Stimulated activated CD8-positive, alpha-beta memory T cell treated with anti-CD3 and anti-CD28 coated beads, Interleukin-4, amount 100 ng/mL, for 4 hours (primary cell): ENCODE measurements at places on chromosomes 16 and 17.
A peak's percentile ranks its signal among the peaks of the same experiment; 100 is the strongest.

DNA sequence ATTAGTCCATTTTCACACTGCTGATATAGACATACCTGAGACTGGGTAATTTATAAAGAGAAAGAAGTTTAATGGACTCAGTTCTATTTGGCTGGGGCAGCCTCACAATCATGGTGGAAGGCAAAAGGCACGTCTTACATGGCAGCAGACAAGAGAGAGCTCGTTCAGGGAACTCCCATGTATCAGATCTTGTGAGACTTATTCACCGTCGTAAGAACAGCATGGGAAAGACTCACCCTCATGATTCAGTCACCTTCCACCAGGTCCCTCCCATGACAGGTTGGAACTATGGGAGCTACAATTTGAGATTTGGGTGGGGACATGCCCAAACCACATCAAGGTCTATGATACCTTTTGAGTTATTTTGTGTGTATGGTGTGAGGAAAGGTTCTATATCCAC is 66.9 kb downstream of the METRNL start:
- DNase-seq, result no peak

DNA sequence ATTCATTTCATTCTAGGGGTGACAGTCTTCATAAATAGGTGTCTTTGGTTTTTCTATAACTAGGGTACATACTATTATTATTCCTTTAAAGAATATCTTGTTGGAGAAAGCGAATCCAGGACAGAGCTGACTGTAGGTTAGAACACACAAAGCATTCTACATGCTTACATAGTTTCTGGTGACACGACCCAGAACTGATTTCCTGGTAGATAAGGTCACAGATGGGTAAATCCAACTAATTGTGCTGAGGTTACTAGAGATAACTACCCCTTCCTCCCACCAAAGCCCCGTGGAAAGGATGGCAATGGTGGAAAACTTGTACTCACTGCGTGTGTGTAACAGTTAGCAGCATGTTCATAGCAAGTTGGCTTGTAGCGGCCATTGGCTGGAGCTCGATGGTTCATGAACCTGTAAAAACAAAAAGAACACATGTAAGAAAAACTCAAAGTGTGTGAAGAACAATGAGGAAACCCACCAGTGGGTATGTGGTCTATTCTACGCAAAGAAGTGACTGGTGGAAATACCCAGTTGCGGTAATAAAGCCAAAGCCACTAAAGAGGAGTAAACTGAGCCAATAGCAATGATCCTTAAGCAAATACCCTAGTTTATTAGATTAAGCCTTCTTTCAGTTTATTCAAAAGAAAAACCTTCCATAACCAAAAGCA is 7.7 kb downstream of the MMD start:
- no peak for DNase-seq

DNA sequence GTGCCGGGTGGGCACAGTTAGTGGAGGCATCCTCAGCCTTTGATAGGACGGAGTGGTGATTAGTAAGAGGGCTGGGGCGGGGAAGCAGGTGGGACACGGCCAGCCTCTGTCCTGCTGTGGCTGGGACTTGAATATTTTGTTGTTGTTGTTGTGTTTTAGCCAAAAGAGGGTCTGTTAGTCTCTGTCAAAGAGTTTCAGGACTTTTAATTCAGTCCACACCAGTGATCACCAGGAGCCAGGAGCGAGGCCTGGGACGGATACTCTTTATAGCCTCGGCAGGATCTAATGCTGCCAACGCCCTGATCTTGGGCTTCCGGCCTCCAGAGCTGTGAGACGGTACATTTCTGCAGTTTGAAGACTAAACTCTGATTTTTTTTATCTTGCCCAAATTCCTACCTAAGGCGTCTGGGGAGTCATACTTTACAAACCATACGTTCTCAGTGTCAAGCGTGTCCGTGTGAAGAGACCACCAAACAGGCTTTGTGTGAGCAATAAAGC is 2.9 kb upstream of the RNF213 start:
- DNase-seq, result no peak

- DNase-seq, result no peak
These were observed 17.2 kb downstream of the RARA start for GRCh38 chr17:40326014-40326831.

- DNase-seq, result no peak
These were observed 28.4 kb downstream of the DNAH2 start for GRCh38 chr17:7745748-7746470.

DNA sequence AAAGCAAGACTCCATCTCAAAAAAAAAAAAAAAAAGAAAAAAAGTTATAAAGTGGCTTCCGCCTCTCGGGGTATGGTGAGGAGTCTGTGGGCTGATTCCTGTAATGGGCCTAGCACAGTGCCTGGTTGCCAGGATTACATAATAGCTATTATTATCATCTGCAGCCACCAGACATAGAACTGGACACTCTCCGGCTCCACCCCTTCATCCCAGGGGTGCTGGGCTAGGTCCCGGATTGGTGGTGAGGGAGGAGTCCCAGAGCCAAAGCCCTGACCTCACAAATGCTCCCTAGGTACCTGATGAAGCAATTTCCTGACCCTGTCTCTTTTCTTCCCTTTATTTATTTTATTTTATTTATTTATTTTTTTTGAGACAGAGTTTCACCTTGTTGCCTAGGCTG is 11.6 kb upstream of the ADGRG1 start:
- DNase-seq, result no peak

DNA sequence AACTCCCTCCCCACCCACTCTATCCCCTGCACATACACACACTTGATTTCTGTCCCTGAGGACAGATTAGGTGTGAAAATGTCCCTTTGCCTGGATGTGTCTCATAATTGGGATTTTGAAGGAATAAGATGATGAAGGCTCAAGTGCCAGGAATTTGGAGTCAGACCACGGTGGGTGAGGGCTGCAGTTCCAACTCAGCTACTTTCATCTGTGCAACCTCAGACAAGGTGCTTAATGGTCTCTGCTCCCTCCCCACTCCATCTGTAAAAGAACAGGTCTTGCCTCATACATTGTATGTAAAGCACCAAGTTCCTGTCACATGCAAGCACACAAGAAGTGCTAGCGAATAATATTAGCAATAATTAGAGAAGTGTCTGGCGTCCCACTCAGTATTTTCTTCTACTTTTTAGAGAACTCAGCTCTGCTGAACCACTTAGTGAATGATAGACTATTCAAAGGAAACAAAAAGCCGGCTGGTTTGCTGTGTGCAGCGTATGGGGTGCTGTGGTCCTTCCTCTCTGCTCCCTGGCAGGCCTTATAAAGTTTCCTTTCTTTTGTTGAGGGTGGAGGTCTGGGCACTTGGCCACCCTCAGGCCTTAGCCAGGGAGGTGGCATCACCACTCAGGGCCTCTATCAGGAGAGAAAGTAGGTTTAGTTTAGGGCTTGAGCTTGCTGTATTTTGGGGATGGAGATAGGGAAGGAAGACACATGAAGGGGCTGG is 6.4 kb downstream of the TBX4 start:
- no peak for DNase-seq

GRCh38 chr16:23080329-23080728 is 68.9 kb downstream of the USP31 start:
- no peak for DNase-seq

DNA sequence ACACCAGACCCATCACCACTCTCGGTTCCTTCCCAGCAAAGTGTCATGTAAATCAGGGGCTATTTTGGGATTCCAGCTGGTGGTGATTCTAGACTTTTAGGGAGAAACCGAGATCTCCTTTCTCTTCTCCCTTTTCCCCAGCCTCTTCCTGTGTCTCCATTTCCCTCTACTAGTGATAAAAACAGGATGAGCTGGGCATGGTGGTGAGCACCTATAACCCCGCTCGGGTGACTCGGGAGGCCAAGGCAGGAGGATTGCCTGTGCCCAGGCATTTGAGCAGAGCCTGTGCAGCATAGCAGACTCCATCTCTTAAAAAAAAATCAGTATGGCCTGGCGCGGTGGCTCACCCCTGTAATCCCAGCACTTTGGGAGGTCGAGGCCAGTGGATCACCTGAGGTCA is 6.1 kb downstream of the TBX21 start:
- DNase-seq, result no peak

DNA sequence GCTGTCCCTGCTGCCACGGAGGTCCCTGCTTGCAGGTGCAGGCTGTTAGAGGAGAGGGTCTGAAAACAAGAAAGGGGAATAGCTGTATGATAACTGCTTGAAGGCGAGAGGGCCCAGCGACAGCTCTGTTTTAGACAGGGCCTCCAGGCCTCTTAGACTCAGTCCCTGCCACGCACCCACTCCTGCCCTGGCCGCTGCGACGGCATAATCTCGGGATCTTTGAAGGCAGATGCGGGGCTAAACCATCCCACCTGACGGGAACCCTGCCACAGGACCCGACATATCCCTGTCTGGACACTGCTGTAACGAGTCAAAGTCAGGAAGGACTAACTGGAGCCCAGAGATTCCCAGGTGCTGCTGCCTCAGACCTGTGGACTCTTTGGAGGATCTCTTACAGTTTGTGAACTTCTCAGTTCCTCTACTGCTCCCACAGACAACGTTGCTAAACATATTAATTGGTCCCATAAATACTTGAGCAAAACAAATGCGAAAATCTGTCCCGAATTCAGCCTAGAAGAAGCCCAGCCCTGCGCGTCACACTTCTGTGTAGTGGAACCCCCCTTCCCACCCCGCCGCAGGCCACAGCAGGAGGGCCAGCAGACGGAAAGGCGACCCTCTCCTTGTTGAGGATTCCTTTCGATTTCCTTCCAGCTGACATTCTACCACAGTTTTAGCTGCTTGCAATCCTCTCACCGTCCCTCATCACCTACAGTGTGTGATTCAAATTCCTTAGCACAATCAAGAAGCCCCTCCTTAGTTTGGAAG is 998 bp upstream of the TMEM11 start:
- no peak for DNase-seq

DNA sequence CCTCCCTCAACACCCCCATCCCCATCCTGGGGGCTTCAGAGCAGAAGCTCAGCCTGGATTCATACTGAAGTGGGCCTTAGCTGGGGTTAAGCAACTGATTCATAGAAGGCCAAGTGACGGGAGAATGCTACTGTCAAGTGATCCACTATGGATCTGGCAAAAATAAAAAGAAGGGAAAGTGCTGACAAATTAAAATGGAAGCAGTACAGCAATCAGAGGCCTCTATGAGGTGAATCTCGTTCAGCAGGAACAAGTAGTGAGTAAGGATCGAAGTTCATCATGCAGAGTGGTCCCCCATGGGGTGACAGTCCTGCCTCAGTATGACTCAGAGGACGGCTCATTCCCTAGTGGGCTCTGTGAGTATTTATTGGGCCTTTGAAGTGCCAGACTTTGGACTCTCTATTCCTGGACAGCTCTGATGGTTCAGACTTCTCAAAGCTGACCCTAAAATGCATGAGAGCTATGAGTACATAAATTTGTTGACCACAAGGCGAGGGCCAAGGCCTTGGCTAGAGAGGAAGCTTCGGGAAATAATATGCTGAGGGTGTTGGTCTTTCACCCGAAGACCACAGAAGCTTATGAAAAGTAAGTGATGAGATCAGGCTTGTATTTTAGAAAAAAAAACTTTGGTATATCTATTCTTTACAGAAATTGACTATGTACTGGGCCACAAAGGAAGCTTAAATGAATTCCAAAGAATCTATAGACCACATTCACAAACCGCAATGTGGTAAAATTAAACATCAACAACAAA is 5.3 kb upstream of the NSMCE1 start:
- no peak for DNase-seq

DNA sequence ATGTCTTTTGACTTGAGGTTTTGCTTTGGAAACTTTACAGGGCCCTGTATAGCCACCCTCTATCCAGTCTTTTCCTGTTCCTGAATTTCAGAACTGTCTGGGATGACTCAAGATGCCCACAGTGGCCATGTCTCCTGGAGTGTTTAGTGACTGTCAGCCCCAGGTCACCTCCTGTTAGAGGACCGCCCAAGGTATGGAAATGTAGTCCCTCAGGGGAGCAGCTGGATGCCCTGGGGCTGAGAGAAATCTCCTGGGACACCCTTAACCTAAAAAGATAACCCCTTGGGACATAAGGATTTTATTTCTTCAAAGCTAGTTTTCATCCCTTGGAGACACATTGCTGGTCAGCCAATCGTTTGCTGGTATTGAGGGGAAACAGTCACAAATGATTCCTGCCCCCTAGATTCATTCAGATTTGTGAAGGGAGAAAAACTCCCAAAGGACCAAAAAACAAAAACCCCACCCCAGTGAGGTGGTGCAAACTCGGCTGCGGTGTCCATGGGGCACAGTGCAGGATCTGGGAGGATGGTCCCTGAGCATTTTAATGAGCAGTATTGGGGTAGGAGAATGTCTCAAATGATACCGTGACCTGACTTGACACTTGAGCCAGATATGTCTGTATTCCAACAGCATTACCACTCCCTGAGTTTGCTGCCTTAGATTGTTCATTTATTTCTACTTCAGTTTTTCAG is 1.7 kb downstream of the ZNF267 start:
- DNase-seq, result no peak

DNA sequence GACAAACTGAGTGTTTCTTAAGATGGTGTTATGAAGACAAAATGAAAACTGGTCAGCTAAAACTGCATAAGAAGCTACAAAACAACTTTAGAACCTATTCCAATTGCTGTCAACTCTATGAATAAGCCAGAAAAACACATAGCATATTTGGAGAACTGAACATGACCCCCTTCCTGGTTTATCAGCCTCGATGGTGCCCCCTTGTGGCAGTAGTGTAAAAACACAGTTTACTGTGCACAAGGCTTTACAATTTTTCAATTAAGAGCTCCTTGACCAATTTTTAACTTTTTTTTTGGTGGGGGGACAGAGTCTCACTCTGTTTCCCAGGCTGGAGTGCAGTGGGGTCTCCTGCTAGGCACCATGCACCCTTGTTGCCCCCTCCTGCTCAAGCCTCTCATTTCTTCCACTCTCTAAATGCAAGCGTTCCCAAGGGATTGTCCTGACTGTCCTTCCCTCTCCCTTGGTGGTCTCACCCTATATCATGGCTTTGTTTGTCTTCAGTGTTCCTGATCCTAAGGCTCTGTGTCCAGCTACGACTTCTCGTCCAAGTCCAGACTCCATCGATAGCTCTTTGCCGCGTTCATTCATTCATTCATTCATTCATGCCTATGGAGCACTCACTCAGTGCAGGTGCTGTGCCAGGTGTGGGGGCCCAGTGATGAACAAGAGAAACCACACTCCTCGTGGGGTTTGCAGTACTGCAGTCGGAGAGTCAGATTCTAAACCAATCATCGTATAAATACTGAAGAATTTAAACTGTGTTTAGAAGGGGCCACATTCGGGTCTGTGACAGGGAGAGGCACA is 7.5 kb downstream of the EIF1 start:
- peak; percentile 65 for DNase-seq

DNA sequence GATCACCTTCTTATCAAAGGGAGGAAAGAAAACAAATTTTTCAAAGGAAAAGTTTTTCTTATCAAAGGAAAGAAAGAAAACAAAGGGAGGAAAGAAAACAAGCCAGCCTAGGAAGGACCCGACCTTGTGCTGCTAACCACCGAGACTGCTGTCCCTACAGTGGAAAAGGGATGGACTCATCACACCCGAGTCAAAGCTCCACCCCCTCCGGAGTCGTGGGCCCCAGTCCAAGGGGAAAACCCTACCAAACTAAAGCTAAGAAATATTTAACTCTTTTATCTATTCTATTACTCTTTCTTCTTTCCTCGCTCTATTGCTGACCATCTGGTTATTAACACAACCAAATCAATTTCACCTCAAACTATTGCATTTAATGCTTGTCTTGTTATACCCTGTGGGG is 6.1 kb upstream of the ENDOV start:
- no peak for DNase-seq
